ENCODE measurements at places on chromosomes 3 and 15.
A peak's percentile ranks its signal among the peaks of the same experiment; 100 is the strongest.

- DNase-seq: peak; percentile 17
Measured at GRCh38 chr3:55622733-55623132, 135.6 kb upstream of the WNT5A start.

GRCh38 chr3:58234516-58234931 is 3.1 kb upstream of the ABHD6 start:
- peak; percentile 50 for DNase-seq

DNA sequence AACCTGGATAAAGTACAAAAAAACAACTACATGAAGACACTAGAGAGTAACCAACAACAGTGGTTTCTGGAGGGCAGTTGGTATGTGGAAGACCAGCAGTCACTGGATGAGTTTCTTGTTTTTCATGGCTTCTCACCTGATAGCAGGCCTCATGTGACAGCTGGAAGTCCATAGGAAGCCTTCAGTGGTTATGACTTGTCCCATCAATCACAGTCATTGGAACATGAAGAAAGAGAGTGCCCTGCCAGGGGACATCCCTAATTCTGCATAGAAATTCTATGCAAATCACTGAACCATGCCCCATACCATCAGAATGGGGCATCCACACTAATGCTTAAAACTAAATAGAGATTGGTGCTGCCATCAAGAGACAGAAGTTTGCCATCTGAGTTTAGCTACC is 81.6 kb downstream of the AKAP13 start:
- DNase-seq: no peak

DNA sequence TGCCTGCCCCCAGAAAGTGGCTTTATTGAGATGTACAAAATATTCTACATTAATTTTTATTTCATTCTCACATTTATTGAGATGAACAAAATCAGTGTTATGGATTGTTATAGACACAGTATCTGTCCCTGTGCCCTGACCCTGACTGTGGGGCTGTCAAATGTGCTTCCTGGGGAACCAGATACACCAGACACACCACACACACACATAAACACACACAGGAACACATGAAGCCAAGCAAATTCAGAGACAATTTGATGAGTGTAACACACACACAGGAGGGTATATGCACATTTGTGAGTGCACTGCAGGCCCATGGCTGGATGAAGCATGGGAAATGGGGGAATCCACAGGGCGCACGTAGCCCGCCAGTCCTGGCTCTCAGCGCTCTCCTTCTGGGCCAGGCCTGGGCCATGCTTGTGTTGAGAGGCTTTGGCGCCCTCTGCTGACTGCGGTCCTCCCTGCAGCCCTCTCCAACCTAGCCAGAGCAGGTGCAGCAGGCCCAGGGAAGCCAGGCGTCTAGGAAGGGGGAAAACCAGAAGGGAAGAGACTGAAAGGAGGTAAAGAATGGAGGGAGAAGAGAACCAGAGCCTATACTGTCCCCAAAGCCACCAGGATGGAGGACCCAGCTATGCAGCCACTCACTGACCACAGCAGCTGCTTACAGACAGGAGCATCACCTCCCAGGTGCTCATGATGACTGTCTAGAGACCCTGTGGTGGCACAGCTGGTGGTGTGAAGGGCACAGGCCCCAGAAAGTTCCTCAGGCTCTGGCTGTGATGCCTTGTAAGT is 18.0 kb upstream of the LOXL1 start:
- DNase-seq: peak; percentile 87

DNA sequence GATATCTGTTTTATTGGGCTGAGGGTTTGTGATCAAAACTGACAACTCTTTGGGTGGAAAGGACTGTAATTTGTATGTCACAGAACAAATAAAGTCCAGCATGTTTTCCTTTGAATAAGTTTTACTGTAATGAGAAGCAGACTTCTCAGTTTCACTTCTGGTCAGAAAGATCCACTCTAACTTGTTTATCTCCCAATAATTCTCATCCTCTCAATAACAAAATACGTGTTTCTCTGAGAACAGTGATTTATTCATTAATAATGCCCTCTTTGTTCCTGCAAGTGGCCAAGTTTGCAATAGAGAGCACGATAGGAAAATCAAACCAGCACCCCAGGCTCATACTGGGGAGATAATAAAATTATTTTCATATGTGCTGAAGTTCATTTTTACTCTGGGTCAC is 190.6 kb downstream of the CNTN3 start:
- DNase-seq: no peak

GRCh38 chr3:151998744-151999143 is 125.3 kb downstream of the SUCNR1 start:
- no peak for DNase-seq

DNA sequence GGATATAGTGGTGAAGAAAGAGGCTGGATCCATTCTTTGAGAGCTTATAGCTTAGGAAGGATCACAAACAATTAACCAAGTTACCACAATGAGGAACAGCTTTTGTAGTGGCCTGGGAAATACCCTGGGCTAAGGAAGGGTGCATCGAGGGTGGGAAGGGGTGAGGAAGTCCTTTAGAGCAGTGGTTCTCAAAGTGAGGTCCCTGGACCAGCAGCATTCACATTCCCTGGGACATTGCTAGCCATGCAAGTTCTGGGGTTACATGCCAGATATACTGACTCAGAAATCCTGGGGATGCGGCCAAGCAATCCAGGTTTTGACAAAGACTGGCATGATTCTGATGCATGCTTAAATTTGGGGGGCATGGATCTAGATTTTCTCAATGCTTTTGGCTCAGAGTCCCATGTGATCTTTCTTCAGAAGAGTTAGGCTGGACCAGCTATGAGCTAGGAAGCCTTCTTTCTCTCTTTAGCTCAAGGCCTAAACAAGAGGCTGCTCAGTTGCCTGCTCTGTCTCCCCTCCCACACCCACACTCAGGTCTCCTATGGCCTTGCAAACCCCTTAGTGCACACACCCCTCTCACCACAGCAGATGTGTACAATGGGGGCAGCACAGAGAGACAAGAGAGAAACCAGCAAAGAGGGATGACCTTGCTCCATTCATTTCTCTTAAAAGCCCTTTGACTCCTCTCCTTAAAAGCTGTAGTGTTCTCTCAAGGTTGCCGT is 1.8 kb upstream of the CCR1 start:
- DNase-seq: peak; percentile 38

DNA sequence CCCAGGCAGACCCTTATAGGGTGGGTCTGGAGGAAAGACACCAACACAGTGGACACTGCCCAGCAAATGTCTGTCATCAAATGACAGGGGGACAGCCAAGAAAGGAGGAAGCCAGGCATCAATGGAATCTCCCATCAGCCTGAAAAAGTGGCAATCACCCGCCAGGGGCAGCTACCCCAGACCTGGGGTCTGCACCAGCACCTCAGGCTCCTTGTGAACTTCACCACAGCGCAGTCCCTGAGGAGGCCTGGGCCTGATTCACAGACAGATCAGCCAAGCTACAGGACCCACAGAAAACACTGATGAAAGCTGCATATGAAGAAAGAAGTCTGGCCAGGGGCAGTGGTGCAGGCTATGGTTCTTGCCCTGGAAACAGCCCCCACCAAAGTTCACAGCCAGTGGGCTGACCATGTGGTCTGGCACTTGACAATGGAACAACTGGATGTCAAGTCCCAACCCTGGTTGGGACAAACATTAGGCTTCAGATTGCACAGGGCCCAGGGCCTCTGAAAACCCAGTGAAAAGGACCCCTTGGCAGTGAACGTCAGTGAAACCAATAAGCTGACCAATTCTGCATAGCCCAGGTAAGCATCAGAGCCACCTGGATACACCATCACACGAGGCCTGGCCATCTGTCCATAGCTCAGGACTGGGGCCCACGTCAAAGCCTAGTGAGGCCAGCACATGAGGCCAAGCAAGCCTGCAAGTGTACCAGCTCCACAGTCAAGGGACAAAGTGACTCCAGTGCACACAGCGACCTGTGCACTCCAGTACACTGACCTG is 29.1 kb downstream of the ALS2CL start:
- peak; percentile 6 for DNase-seq

DNA sequence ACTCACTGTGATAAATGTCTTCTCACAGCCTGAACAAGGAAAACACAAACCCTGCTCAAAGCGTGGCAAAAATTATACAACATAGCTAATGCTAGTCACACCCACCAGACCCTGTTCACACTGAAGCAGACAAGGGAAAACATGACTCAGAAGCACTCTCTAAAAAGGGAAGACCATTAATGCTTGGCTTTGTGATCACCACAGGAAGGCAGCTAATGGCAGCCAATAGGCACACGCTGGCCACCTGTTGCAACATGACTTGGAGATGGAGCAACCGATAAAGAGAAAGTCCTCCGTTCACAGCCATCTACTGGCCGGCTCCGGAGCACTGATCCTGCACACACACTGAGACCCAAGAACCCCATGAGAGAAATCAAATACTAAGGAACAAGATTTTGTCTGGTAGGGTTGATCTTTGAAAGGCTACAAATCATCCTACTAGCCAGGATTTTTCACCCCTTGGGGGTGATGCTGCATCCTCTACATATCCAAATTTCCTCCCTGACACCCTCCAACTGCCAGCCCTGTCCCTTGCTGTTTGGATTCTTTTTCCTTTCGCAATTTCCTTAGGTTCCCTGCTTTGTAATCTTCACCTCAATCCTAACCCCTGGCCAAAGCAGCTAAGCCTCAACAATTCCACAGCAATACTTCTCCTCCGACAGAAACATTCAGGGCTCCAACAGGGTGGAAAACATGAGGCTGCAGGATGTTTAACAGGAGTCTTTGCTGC is 3.2 kb downstream of the ZXDC start:
- peak; percentile 86 for DNase-seq

DNA sequence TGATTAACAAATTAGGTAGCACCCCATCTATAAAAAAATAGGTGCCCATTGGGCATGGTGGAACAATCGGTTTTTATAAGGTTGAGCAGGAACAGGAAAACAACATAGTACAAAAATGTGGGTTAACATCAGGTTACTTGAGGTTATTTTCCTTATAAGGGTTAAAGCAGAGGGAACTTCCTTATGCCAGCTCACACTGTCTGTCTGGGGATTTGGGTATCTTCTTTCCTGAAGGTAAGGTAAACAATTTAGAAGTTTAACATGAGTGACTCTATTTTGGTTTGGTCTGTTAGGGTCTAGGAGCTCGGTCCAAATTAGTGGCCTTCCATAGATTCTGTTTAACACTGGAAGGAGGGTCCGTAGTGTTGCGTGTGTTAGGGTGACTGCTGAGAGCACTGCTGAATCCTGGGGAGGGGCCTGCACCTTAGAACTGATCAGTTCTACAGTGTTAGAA is 14.7 kb downstream of the CHD2 start:
- DNase-seq: no peak

DNA sequence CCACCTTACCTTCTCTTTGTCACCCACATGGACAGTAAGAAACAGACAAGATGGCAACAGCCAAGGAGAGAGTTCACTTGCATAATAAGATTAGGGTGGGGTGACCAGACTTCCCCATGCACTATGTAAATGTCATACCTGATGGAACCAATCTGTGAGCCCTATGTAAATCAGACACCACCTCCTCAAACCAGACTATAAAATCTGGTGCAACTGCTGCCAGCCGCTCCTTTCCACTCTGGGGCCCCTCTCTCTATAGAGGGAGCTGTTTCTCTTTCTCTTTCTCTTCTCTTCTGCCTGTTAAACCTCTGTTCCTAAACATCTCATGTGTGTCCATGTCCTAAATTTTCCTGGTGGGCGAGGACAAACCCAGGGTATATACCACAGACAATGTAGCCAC is 405.5 kb upstream of the CNTN4 start:
- DNase-seq: no peak

DNA sequence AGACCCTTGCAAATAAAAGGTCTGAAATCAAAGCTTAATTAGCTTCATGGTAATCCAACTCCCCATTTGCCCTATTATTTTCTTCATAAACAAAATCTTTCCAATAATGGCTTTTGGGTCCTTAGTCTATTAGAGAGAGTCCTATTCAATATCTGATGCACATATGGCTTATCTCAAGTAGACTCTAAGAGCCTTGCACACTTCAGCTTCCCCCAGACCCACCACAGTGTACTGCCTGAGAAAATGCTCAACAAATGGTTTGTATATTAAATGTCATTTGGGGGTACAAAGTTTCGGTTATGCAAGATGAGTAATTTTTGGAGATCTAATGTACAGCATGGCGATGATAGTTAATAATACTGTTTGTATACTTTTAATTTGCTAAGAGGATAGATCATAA is 28.9 kb downstream of the FSTL1 start:
- DNase-seq: no peak

GRCh38 chr3:57030721-57031120 is 29.7 kb upstream of the SPATA12 start:
- no peak for DNase-seq

- peak; percentile 66 for DNase-seq
Measured at GRCh38 chr15:89371228-89372044, 36.8 kb upstream of the POLG start.

- DNase-seq: no peak
Measured at GRCh38 chr15:68990992-68991500, 23.4 kb upstream of the NOX5 start.

DNA sequence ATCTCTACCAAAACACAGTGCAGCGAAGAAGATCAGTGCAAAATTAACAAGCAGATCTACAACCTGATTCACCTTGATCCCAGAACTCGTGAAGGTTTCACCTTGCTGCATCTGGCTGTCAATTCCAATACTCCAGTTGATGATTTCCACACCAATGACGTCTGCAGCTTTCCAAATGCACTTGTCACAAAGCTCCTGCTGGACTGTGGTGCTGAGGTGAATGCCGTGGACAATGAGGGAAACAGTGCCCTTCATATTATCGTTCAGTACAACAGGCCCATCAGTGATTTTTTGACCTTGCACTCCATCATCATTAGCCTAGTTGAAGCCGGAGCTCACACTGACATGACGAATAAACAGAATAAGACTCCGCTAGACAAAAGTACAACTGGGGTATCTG is 13.2 kb downstream of the FEM1B start:
- DNase-seq: no peak

DNA sequence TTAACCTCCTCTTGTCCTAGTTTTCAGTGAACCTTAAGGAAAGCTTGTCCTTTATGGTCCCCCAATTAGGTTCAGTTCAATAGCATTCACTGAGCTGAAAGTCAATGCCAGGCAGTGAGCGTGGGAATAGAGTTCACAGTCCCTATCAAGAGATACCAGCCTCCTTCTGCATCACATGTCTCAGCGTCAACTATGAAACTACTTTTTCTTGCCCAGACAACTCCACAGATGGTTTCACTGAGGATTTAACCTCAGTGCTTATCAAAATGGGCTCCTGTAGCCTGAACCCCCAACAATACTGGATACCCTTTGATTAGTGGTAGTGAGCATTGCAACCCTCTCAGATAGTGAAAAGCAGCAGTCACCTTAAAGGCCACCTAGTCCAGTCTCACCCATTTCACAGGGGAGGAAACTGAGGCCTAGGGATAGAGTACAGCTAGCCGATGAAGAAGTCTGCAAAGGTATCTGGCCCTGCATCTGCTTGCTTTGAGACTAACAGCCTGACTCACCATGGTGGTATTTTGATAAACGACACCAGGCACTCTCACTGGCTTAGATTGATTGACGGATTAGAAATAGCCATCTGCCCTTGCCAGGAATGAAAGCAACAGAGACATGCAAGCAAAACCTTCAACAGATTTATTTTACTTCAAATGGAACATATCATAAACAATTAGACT is 1.6 kb upstream of the UBA3 start:
- no peak for DNase-seq

- DNase-seq: peak; percentile 83
Measured at GRCh38 chr3:33439546-33440327, 468 bp downstream of the UBP1 start.

All from AG20443 (cell line).